ENCODE measurements at places on chromosomes 1 and 21.

DNA sequence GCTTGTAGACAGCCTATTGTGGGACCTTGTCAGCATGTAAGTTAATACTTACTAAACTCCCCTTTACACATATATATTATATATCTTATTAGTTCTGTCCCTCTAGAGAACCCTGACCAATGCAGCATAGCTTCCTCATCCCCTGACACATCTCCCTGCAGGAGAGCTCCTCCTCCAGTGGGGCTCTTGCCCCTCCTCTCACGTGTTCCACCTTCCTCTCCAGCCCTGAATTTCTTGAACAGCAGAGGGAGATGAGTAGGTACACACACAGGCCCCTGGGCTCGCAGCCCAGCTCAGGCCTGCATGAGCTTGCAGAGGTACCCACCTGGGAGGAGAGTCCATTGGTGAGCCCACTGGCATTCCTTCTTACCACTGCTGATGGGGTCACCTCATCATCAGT, 27.3 kb upstream of the GOLT1A start:
- no peak for DNase-seq

DNA sequence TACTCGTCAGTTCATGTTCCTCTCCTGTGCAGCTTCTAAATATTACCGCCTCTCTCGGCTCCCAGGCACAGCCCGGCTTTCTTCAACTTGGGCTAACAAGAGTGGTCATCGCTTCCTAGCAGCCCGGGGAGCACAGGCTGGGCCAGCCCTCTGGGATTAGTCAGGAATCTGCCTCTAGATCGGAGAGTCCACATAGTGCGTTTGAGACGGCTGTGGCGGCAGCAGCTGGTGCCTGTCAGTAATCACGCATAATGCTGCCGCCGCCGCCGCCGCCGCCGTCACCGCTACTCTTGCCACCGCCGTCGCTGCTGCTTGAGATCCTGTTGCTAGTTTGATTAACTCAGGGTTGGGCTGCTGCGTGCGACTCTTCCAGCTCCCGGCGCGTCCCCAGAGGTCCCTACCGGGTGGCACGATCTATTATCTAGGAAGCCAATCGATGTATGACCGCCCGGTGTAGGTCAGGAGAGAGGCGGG, at the start of gene RXRG:
RXRG (minus strand) TSS at position 230 of the 474 bp plus-strand sequence. CDS start 233 bp downstream, outside the sequence.
- DNase-seq: no peak

DNA sequence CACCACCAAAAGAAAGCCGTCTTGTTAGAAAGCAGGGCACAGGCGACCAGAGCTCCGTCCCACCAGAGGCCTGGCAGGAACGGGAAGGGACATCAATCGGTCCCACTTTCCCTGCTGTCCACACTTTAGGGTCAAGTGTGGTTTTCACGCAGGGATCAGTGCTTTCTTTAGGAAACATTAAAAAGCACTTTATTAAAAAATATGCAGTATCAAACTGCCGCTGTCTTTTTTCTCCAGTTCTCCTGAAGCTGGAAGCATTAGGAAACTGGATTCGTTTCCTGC, 437 bp downstream of the IFNLR1 start:
- DNase-seq: no peak

- no peak for DNase-seq
Observed at GRCh38 chr1:117563492-117563875, 42.4 kb upstream of the TENT5C start.

- DNase-seq: no peak
Observed at GRCh38 chr21:44379991-44380865, 26.8 kb downstream of the TRPM2 start.

DNA sequence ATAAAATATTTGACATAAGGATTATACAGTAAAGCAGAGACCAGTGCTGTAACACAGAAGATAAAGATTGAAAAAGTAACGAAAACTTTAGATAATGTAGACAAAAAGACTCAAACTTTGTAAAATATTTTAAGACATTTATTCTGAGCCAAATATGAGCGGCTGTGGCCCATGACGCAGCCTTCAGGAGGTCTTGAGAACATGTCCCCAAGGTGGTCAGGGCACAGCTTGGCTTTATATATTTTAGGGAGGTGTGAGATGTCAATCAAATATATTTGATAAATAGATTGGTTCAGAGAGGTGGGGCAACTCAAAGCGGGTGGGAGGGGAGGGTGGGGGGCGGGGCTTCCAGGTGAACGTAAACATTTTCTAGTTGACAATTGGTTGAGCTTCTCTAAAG, 81.2 kb downstream of the WDR4 start:
- DNase-seq: no peak

DNA sequence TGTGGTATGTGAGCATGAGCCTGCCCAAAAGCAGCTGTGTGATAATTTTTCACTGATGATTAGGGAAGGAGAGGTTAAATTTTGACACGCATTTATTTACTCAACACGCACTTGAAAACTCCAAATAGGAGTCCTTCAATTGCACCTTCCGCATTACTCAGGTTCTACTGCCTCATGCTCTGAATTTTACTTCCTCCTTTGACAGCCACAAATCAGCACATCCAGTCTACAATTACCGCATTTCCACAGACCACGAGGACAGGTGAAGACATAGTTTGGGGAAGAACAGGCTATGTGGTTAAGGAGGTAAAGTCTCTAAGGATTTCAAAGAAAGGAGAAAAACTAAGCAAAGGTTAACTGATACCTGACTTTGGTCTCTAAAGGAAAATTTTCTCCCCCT, 2.6 kb downstream of the CAPN8 start:
- no peak for DNase-seq

DNA sequence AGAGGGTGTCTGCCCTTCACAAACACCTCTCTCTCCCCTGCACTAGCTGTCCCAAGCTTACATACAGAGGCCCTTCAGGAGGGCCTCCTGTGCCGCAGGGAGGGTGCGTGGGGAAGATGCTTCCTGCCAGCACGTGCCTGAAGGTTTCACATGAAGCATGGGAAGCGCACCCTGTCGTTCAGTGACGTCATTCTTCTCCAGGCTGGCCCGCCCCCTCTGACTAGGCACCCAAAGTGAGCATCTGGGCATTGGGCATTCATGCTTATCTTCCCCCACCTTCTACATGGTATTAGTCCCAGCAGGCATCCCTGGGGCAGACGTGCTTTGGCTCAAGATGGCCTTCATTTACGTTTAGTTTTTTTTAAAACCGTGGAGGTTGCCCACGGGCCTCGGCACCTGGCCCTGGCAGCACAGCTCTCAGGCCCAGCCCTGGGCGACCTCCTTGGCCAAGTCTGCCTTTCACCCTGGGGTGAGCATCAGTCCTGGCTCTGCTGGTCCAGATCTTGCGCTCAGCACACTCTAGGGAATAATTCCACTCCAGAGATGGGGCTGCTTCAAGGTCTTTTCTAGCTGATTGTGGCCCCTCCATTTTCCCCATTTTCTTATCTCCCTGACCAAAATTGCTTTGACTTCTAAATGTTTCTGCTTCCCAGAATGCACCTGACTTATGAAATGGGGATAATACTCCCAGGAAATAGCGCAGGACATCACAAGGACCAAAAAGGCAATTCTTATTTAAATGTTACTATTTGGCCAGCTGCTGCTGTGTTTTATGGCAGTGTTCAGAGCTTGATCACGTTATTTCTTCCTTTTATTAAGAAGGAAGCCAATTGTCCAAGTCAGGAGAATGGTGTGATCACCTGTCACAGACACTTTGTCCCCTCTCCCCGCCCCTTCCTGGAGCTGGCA, 6.1 kb downstream of the NPPA start:
- no peak for DNase-seq

GRCh38 chr1:37764888-37765441, at the start of gene EPHA10:
TSS of gene EPHA10 (minus strand) at chr1:37765120. CDS start at chr1:37765066, 54 bp downstream.
- no peak for DNase-seq

DNA sequence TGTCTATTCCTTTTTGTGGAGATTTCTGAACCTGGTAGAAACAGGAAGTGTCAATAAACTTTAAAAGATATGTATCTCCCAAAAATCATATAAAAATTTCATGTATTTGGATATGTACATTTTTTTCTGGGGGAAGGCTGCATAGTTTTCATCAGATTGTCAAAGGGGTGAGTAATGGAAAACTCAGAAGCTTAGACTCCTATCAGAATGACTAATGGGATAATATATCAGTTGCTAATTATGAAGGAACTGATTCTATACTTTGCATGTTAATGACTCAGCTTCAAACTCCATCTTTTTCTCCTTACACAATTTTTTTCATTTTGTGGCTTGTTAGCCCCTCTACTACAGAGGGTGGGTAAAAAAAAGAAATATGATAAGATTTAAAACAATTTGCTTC, 55.9 kb downstream of the GON4L start:
- no peak for DNase-seq

DNA sequence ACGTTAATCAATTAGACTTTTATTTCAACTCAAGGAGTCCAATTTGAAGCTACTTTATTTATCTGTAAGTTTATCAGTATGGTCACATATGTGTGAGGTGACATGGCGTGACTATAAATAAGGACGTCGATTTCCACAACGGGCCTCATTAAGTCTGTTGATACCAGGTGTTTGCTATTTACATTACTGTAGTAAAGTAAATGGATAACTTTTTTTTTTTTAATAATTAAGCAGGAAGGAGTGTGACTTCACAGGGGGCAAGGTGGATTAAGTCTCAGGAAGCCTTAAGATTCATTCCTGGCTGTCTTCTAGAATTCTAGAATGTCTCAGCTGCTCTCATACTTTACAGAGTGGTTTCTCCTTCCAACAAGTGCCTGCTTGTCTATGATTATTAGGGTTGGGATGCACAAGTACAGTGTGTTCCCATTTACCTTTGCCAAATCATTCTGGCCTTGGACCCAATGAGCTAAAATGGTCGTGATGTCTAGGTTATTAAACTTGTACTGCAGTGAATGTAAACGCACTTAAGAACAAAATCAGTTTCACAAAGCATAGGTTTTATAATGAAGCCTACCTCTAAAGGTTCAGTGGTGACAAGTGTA, 15.5 kb downstream of the MAP3K7CL start:
- DNase-seq: no peak

GRCh38 chr1:116697548-116698243, 30.2 kb upstream of the IGSF3 start:
- no peak for DNase-seq

- DNase-seq: no peak
Observed at GRCh38 chr1:240776237-240776636, 164.3 kb upstream of the GREM2 start.

DNA sequence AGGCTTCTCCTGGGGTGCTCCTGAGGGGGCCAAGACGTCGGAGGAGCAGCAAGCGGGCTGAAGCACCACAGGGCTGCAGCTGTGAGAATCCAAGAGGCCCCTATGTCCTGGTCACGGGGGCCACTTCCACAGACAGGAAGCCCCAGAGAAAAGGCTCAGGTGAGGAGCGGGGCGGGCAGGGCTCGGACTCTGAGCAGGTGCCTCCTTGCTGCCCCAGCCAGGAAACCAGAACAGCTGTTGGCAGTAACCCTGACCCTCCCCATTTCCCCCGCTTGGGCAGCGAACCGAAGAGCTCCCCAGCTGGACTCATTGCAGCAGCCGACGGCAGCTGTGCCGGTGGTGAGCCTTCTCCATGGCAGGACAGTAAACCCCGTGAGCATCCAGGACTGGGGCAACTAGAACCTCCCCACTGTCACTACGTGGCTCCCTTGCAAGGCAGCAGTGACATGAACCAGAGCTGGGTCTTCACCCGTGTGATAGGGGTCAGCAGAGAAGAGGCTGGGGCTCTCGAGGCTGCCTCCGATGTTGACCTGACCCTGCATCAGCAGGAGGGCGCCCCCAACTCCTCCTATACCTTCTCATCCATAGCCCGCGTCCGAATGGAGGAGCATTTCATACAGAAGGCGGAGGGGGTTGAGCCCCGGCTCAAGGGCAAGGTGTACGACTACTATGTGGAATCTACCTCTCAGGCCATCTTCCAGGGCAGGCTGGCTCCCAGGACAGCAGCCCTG, 625 bp downstream of the KLHDC7A start:
- DNase-seq: no peak

GRCh38 chr1:207218512-207219362, 102.7 kb upstream of the CD55 start:
- no peak for DNase-seq

GRCh38 chr1:244212797-244213475, 161.9 kb downstream of the ZBTB18 start:
- no peak for DNase-seq

DNA sequence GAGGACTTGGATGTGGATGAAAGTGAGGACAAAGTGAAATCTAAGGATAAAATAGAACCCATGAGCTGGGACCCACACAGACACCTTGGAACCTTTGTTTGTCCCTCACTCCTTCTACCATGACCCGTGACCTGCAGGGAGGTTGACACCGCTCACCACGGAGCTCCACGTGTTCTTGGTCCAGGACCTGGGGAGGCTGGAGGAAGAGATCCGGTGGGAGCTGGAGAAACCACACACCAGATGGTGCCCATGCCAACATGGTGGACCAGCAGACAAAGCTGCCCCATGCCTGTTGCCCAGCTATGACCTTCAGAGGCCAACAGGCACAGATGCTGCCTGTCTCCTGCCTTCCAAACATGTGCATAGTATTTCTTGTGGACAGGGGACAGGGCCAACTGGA, 721.9 kb downstream of the PTPRU start:
- no peak for DNase-seq

DNA sequence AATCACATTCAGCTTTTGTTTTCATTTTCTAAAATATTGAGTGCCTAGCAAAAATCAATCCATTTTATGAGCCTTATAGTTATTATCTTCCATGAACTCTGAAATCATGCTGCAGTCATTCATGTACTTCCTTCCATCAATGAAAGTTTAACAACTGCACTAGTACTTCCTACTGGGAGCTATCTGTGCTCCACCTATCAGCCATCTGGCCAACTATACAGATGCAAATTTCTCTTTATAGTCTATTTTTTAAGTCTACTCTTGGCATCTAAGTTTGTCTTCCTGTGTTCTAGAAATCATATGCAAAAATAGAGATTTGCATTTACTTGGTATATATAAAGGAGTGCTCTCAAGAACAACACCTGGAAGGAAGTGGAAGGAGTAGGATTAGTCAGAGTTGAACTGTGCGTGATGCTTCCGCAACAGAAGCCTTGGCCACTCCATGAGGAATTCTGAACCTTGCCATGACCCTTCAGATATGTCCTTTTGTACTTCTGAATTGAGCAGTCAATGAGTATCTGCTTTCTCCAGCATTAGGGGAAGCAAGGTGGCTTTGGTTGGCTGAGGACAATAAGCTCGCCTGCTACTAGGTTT, 403.2 kb upstream of the ADAMTS5 start:
- no peak for DNase-seq

DNA sequence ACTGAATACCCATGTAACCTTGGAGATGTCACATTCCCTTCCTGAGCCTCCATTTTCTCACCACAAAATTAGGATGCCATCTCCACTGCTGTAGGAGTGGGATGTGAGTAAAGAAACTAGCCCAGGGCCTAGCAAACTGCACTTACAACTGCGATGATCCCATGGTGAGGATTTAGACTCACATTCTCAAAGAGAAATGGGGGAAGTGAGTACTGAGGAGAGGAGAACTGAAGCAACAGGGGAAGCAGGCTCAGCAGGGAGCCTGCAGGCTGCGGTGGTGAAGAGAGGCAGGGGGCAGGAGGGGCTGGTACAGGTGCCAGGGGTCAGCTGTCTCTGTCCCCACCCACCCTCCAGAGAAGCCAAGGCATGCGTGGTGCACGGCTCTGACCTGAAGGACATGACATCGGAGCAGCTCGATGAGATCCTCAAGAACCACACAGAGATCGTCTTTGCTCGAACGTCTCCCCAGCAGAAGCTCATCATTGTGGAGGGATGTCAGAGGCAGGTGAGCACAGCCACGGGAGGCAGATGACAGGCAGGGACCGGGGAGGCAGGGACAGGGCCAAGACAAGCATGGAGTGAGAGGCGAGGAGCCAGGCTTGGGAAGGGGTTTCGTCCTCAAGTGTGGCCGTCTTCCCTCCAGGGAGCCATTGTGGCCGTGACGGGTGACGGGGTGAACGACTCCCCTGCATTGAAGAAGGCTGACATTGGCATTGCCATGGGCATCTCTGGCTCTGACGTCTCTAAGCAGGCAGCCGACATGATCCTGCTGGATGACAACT, 16.4 kb upstream of the ATP1A4 start:
- no peak for DNase-seq

GRCh38 chr1:229408458-229409037, 25.3 kb downstream of the ACTA1 start:
- DNase-seq: no peak

Measured in 8988T (cell line).